DMS53 (cell line): ENCODE measurements at places on chromosomes 6 and 20.

GRCh38 chr20:42483730-42484303, 705.9 kb downstream of the PTPRT start:
- DNase-seq, result peak; percentile 61

- DNase-seq, result peak; percentile 30
Observed at GRCh38 chr6:113876695-113877094, 19.6 kb downstream of the MARCKS start.

DNA sequence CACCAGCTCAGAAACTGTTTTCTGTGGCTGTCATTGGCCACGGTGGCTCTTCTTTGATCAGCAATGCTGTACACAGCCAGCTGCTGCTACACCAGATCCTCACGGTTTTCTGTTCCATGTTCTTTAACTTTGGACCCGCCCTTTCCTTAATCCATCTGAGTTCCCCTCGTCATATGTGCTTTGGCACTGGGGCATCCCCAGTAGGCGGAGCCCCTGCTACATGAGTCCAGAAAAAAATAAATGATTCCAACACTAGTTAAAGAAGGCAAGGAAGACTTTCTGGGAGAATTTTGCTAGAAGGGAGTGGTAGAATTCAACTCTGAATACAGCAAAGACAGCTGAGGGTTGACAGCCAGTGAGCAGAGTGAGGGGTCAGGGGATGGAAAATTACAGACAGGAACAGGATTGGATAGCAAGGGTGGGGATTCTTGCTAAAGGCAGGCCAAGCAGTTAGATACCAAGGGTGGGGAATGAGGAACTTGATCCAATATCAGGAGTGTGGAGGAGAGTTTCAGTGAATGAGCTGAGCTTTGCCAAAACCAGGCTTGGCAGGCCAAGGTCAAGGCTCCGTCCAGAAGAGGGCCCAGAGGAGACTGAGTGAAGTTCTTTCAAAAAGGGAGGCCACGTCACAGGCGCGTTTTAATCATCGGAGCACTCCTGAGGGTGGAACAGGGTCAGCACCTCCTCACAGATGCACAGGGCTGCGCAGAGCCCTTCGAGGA, 391.8 kb downstream of the CDH4 start:
- no peak for DNase-seq

- DNase-seq, result no peak
Observed at GRCh38 chr20:57408131-57408530, 16.9 kb downstream of the RBM38 start.

DNA sequence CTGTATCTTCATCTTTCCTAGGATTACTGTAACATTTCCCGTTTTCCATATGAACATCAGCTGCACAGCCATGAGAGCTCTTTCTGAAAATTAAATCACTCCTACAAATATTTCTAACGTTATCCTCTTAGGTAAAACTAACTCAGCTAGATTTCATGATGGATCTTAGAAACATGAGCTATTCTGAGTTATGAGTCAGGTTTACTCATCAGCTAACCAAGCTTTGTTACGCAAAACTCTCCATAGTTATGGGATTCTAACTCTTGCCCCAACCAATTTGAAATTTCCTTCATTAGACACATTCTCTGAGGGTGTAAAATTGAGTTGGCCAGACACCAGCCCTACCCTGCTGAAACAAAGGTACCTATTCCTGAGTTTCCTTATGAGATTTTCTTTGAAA, 14.0 kb downstream of the DEFB110 start:
- no peak for DNase-seq

GRCh38 chr6:149895833-149896271, 2.1 kb downstream of the RAET1E start:
- peak; percentile 90 for DNase-seq

GRCh38 chr6:161235776-161236633, 37.9 kb downstream of the AGPAT4 start:
- no peak for DNase-seq

- peak; percentile 72 for DNase-seq
Observed at GRCh38 chr20:50729901-50730764, 1.2 kb upstream of the PARD6B start.

GRCh38 chr6:119511024-119511423, 161.5 kb upstream of the MAN1A1 start:
- DNase-seq, result peak; percentile 7

GRCh38 chr20:47857569-47858464, 72.5 kb upstream of the SULF2 start:
- no peak for DNase-seq

- DNase-seq, result no peak
Observed at GRCh38 chr6:114151064-114151690, 180.2 kb upstream of the HDAC2 start.

DNA sequence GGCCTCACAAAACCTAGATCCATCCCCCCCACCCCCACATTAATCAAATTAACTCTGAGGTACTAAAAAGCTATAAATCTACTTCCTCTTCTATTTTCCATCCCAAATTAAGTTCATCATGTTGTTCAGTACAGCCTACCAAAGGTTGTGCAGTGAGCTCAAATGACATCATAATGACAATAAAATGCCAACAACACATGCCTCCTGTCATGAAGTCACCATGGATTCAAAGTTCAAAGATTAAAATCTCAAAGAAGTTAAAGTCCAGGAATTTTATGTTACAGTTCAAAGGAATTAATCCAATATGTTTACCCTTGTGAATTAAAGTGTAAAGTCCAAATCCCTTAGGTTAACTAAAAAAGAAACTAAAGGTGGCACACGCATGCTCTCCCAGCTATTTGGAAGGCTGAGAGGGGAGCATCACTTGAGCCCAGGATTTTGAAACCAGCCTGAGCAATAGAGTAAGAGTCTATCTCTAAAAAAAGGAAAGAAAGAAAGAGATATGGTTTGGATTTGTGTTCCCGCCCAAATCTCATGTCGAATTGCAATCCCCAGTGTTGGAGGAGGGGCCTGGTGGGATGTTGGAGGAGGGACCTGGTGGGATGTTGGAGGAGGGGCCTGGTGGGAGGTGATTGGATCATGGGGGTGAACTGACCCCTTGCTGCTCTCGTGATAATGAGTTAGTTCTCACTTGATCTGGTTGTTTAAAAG, 25.7 kb upstream of the SIRT5 start:
- no peak for DNase-seq

- no peak for DNase-seq
Observed at GRCh38 chr20:51412951-51413481, 129.5 kb downstream of the NFATC2 start.

DNA sequence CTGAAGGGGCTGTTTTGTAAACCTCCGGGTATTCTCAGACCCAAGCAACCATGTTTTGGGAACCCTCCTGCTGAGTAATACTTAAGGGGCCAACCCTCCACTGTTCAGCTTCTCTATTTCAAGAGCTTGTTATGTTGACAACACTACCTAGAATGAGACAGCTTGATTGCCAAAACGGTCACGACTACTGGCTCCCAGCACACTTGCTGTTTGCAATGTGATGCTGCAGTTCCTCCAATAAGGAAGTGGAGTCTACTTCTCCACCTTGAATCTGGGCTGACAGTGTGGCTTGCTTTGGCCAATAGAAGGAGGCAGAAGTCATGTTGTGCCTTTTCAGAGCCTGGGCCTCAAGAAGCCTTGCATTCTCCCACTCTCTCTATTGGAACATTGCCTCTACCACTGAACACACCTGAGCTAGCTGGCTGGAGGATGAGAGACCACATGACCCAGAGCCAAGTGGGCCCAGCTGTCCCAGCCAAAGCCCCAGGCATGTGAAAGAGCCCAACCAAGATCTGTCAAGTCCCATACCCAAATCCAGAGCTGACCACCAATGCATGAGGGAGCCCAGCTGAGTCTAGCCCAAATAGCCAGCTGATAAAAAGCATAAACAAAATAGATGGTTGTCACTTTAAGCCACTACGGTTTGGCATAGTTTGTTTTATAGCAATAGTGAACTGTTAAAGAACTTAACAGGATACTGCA, 108.0 kb downstream of the PRND start:
- no peak for DNase-seq
